ENCODE measurements at places on chromosomes 2 and 18.

DNA sequence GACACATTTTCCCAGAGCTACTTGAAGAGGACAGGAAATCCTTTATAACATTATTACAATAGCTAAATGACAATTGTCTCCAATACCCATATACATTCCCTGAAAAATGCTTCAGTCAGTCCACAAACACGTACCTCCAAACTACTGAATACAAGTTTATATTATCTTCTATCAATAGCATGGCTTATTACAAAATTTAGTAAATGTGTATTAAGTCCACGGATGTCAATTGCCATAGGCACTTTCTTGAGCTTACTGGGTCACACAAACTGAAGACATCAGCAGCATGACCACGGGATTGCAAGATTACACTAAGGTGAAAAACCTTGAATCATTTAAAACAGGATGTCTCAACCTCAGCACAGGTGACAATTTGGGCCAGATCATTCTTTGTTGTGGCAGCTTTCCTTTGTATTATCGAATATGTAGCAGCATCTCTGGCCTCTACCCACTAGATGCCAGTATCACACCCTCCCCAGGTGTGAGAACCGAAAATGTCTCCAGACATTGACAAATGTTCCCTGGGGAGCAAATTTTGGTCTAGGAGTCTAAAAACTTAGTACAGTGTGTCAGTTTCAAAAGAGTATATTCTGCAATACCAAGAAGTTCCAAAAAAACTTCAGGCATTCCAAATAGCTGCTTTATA is 1.4 kb downstream of the MBD2 start:
- DNase-seq, result no peak

- no peak for DNase-seq
Measured at GRCh38 chr2:5691985-5692529, at the start of gene SOX11. Gene SOX11, plus strand, starts transcription at chr2:5692384. Its CDS starts 338 bp downstream, at chr2:5692722.

GRCh38 chr2:96970248-96970875 is 16.0 kb downstream of the FAM178B start:
- DNase-seq, result no peak

GRCh38 chr2:181372646-181373040 is 84.5 kb upstream of the ITGA4 start:
- DNase-seq, result no peak

GRCh38 chr2:55134316-55134706 is 84.1 kb upstream of the RTN4 start:
- no peak for DNase-seq

All from LoVo (cell line).